ENCODE measurements at places on chromosomes 7 and 10. TPM values are rescaled to one million over a fixed set of nuclear protein-coding genes. Genes with fewer than 3 reads are reported as not detected.

IQUB gene
- total RNA-seq = not detected

SPDYE3 gene
- not detected for total RNA-seq

CALN1 gene
- not detected for total RNA-seq

- DNase-seq = no peak
These were observed 137.6 kb downstream of the RGS10 start for GRCh38 chr10:119404719-119405519.

DNA sequence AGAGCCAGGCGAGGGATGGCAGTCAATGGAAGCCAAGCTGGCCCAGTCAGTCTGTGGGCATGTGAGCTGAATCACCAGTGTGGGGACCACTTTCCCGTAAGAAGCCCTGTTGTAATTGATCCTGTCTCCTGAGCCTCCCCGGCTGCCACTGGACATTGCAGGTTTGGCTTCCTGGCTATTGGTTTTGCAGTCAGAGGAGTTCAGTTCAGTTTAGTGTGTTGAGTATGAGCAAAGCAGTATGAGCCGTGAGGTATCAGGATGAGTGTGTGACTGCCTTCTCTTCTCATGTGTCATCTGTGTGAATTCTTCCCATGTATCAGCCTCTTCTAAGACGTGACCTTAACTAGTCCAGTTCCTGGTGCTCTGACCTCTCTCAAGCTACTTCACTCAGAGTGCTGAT, 227.4 kb downstream of the PRKG1 start:
- no peak for DNase-seq

- DNase-seq = no peak
These were observed 42.3 kb downstream of the PRKCQ start for GRCh38 chr10:6537770-6538169.

DNA sequence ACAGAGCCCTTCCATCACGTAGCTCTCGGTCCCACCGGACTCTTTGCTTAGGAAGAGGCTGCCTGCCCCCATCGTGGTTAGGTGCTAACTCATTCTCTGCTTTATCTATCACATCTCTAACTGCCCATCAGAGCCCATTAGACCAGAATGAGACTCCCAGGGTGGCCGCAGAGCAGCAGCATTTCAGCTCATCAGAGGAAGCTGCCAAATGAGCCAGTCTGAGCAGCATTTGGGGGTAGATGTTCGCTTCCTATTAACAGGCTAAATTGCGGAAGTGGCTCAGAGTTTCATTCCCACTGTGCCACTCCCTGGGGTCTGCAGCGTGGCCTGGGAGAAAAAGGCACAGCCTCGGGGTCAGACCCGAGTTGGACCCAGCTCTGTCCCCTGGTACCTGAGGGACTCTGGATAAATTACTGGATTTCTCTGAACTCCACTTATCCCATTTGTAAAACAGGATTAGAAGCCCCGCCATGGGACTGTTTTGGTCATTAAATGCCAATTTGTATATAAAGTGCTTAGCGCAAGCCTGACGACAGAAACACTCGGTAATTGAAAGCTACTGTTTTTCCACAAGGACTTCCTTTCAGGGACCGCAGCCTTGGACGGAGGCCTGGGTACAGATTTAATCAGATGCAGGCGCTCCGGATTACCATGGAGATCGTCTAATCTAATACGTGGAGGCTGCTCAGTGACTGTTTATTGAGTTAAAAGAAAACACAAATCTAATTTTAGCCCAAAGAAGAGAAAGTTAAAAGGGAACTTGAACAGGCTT, 73.8 kb upstream of the PRLHR start:
- DNase-seq = peak; percentile 37

DNA sequence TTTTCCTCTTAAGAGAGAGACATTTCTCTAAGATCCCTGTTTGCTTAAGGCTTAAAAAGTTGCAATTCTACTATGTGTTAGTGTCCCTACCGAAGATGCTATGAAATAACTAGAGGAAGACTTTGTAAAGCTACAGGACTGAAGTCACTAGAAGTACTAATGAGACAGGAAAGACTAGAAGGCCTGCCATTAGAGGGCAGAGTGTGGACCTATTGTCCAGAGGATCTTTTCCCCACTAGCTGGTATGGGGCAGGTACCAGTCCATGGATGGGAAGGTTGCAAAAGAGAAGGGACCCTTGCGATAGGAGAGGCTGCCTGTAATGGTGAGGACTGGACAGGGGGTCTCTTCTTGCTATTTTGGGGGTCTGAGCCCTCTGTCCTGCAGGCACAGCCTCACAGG, 178.1 kb downstream of the TMEM178B start:
- DNase-seq = no peak

GRCh38 chr7:30469303-30469702, 9.3 kb downstream of the NOD1 start:
- no peak for DNase-seq

DNA sequence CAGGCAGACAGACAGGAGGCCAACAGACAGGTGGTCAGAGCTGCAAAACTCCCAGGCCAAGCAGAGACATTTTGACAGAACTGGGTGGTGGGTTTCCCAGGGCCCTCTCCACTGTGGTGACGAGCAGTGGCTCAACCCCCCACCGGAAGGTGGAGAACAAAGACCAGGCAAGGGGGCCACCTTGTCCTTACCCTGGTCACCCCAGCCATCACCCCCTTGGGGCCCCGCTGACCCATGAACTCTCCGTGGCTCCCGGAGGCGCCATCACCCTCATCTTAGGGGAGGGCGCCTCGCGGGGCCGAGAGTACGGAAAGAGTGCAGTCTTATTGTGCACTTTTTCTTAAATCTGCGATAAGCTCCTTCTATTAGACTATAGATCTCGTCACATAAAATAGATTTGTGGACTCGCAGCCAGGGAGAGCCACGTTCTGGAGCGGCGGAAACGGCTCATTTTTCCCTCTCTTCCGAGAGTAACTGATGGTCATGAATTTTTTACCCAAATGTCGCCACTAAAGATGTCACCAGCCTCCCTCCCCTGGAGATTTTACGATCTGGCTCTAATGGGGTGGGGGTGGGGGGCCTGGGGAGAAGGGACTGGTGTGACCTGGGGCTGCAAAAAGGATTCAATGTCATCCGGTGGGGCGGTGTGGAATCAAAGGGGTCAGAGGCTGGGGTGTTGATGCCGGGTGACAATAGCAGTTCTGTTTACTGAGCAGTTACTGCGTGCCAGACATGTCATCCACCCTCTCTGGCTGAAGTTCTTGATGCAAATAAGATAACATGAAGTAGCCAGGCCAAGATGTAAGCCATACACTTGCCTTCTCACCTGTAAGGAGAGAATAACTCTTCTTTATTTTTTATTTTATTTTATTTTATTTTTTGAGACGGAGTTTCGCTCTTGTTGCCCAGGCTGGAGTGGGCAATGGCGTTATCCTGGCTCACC, 71.1 kb upstream of the MYL10 start:
- no peak for DNase-seq

- no peak for DNase-seq
These were observed 67.4 kb downstream of the ELFN1 start for GRCh38 chr7:1737523-1737922.

DNA sequence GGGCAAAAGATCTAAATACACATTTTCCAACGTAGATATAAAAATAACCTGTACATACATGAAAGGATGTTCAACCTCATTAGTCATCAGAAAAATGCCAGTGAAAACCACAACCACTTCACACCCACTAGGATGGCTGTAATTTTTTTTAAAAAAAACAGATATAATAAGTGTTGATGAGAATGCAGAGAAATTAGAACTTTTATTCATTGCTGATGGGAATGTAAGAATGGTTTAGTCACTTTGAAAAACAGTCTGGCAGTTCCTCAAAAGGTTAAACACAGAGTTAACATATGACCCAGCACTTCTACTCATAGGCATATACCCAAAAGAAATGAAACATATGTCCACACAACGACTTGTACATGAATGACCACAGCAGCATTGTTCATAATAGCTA, 32.3 kb upstream of the PRKCQ start:
- no peak for DNase-seq

GRCh38 chr7:107180378-107180777, 11.6 kb downstream of the HBP1 start:
- no peak for DNase-seq

GRCh38 chr10:73039635-73040034, 57.0 kb downstream of the P4HA1 start:
- DNase-seq = no peak

DNA sequence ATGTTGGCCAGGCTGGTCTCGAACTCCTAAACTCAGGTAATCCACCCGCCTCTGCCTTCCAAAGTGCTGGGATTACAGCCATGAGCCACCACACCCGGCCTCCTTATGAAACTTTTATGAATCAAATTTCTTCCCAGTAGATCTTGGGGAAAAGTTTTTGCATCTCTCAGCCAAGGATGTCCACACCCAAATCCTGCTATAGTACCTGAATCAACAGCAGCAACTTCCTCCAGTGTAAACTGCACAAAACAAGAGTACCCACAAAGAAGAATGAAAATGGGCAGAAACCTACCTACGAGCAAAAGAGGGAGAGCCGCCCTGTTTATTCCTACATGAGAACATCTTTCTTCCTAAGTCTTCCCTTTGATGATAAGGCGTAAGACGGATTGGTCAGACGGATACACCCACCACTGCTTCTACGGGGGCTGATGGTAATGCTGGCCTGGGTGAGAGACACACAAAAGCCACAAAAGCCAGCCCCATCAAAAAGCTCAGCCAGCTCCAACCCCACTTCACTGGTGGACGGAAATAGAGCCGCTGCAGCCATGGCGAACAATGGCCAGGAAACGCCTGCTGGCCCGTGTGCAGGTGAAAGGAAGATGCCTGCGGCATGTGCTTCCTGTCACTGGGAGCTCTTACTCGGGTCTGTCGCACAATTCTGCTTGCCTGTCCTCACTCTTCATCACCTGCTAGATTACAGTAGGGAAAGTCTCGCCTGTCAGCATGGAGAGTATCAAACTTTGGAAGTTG, 10.4 kb downstream of the JCAD start:
- DNase-seq = no peak

All from mucosa of descending colon (tissue), 3 donors.